Thoracic aorta endothelial cell (primary cell): ENCODE measurements at places on chromosomes 5 and 9. TPM values are rescaled to one million over a fixed set of nuclear protein-coding genes. Genes with fewer than 3 reads are reported as not detected.

The PDE8B gene
- under 0.01 and 0.07 TPM in 2 replicates for total RNA-seq

The CD274 gene
- 27.0 and 39.5 TPM in 2 replicates for total RNA-seq

The WNK2 gene
- under 0.01 and 0.07 TPM in 2 replicates for total RNA-seq

The TBC1D13 gene
- 20.5 and 22.1 TPM in 2 replicates for total RNA-seq

The PDZD2 gene
- 1.7 and 4.0 TPM in 2 replicates for total RNA-seq

The S1PR3 gene
- 22.7 and 25.9 TPM in 2 replicates for total RNA-seq

The MARCHF3 gene
- total RNA-seq: 61.0 and 81.3 TPM in 2 replicates

The FAM78A gene
- total RNA-seq: 4.7 and 5.7 TPM in 2 replicates

The SPOCK1 gene
- total RNA-seq: 139 and 216 TPM in 2 replicates

The GPR150 gene
- 0.27 and 0.29 TPM in 2 replicates for total RNA-seq

The STKLD1 gene
- 0.57 and 3.1 TPM in 2 replicates for total RNA-seq

The COL23A1 gene
- total RNA-seq: not detected in 2 replicates

The QRFP gene
- not detected in 2 replicates for total RNA-seq

The NR5A1 gene
- total RNA-seq: not detected in 2 replicates

The LRRC70 gene
- 42.6 and 45.2 TPM in 2 replicates for total RNA-seq

The ELAVL2 gene
- total RNA-seq: 0.13 and 2.2 TPM in 2 replicates

The FIBCD1 gene
- total RNA-seq: not detected in 2 replicates

The ABLIM3 gene
- total RNA-seq: 44.0 and 47.9 TPM in 2 replicates

The CFAP90 gene
- total RNA-seq: not detected in 2 replicates

The TAF1L gene
- total RNA-seq: under 0.01 TPM in 1 of 2 replicates, not detected in the other

The SNX2 gene
- 71.3 and 77.3 TPM in 2 replicates for total RNA-seq

The AK3 gene
- total RNA-seq: 65.4 and 76.9 TPM in 2 replicates

The CENPK gene
- 61.2 and 88.7 TPM in 2 replicates for total RNA-seq

The NPR3 gene
- total RNA-seq: 0.13 and 0.14 TPM in 2 replicates

The DOLK gene
- total RNA-seq: 20.5 and 25.9 TPM in 2 replicates

The IGFBPL1 gene
- 0.13 and 0.29 TPM in 2 replicates for total RNA-seq

The PCDHGA7 gene
- 0.65 and 2.0 TPM in 2 replicates for total RNA-seq

The CFAP157 gene
- total RNA-seq: under 0.01 and 0.14 TPM in 2 replicates
